ENCODE measurements at places on chromosomes 5 and 9.

- no peak for DNase-seq
These were observed 525 bp upstream of the DAPK1 start for GRCh38 chr9:87497080-87497603.

DNA sequence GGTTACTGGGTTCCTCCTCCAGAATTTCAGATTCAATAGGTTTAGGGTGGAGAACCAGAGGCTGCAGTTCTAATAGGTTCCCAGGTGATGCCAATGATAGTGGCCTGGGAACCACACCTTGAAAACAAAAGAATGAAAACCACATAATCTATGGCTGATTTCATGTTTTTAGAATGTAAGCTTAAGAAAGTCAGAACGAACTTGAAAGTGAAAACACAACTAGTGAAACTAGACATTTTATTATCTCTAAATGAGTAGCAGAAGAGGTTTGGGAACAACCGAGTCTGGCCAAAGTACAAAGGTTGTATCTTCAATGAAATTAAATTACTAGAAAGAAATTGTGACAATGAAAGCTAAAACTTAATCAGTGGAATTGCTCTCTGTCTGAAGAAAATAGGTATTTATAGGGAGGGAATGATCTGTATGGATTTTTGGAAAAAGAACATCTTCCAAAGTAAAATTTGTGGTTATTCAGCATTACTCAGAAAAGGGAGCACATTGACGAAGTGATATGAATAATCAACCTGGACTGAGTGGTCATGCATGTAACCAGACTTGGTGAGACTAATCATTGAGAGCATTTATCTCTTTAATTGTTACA is 24.9 kb upstream of the CEP120 start:
- DNase-seq, result no peak

- DNase-seq, result peak; percentile 35
These were observed 101.4 kb downstream of the PPARGC1B start for GRCh38 chr5:149831492-149831891.

GRCh38 chr5:91059409-91059808 is 323.7 kb downstream of the ARRDC3 start:
- no peak for DNase-seq

DNA sequence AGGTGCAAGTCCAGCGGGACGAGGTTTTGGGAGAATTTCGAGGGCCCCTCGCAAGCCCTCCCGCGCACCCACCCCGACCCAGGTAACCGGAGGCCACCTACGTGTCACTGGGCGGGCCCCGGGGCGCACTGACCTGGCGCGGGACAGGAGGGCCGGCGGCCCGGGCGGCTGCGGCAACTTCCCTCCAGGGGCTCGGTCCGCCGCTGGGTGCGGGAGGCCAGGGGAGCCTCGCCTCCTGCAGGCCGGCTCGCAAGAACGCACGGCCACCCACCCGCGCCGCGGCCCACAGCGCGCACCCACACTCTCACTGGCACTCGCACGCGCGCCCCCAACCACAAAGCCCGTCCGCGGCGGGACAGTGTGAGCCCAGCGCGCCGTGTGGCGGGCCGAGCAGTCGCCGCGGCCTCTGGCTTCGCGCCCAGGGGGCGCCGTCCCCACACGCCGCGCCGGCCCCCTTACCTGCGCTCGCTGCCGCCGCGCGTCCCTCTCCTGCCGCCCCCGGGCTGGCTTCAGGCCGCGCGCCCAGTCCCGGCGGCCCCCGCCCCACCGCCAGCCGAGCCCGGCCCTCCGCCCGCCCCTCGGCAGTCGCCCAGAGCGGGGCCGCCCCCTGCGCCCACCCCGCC is 451 bp downstream of the LPAR1 start:
- DNase-seq, result no peak

- no peak for DNase-seq
These were observed 116.5 kb upstream of the OTULINL start for GRCh38 chr5:14465116-14465515.

DNA sequence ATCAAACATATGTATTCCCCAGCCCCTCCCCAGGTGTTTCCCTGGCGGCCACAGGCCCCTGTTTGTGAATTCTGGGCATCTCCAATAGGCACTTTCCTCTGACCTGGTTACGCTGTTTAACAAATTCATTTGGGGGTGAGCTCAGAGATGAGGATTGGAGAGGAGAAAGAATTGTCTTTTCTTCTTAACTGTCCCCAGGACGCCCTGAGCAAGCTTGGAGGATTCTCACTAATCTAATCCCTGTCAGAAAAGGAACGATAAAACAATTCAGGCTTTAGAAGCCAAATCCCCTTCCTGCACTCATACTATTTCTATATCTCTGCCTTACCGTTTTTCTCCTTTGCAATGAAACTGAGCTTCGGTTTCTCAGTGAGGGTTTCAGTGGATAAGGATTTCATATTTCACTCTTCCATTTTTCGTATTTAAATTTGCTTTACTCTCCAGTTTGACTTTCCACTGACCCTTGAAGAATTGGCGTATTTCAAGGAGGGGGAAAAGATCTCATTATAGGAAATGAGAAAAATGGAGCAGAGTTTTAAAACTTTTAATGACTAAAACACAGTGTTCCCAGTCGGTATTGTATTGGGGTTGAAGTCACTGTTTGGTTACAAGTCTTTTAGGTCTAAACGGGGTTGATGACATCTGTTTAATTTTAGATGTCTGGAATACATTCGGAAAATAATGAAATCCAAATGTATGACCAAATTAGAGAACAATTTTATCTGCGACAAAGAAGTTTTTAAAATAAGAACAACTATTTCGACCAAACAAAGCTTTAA is 180.1 kb downstream of the MACROH2A1 start:
- DNase-seq, result no peak

GRCh38 chr9:128917151-128917849 is 3.5 kb upstream of the PHYHD1 start:
- no peak for DNase-seq

Data from activated naive CD4-positive, alpha-beta T cell treated with anti-CD3 and anti-CD28 coated beads, Interleukin-2, amount 50 U/mL, for 16 hours (primary cell).